Naive thymus-derived CD8-positive, alpha-beta T cell (primary cell): ENCODE measurements at places on chromosomes 12 and 14. TPM values are rescaled to one million over a fixed set of nuclear protein-coding genes. Genes with fewer than 3 reads are reported as not detected.
A peak's percentile ranks its signal among the peaks of the same experiment; 100 is the strongest.

- no peak for DNase-seq
These were observed 69.4 kb downstream of the FOXN4 start for GRCh38 chr12:109239691-109240090.

GRCh38 chr12:45183246-45183645 is 32.6 kb upstream of the ANO6 start:
- DNase-seq = no peak

DNA sequence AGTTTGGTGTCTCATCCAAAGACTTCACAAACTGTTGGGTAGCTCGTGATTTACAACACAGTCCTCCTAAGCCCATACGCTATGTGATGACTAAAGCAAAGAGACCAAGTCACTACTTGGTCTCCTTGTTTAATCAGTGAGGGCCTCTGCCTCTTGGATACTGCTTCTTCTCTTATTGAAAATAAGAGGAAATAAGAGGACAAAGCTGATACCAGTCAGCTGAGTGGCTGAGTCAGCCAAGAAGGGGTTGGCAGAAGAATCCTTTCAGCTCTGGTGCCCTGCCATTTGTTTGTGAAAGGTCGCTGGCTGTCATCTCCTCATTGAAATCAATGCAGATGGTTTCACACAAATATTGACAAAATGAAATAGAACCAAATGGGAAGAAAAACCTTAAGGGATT is 67.5 kb upstream of the SLC35F4 start:
- no peak for DNase-seq

- no peak for DNase-seq
These were observed 9.9 kb upstream of the SLC38A2 start for GRCh38 chr12:46382408-46382963.

GRCh38 chr12:25384893-25385248 is 134.1 kb upstream of the KRAS start:
- DNase-seq = no peak

The EXOC3L4 gene
- polyA plus RNA-seq = not detected

- DNase-seq = peak; percentile 62
These were observed 991.9 kb downstream of the TMEM121 start for GRCh38 chr14:106518054-106518943.

DNA sequence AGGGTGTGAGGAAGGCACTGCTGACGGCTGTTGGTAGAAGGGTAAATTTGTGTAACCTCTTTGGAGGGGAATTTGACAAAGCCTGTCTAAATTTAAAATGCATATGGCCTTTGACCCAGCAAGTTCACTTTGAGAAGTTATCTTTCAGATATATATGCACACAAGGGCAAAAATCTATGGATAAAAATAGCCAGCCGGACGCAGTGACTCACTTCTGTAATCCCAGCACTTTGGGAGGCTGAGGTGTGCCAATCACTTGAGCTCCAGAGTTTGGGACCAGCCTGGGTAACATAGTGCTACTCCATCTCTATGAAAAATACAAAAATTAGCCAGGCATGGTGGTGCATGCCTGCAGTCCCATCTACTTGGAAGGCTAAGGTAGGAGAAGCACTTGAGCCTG is 13.4 kb downstream of the UBC start:
- no peak for DNase-seq

The UBR7 gene
- 26.1 TPM for polyA plus RNA-seq

DNA sequence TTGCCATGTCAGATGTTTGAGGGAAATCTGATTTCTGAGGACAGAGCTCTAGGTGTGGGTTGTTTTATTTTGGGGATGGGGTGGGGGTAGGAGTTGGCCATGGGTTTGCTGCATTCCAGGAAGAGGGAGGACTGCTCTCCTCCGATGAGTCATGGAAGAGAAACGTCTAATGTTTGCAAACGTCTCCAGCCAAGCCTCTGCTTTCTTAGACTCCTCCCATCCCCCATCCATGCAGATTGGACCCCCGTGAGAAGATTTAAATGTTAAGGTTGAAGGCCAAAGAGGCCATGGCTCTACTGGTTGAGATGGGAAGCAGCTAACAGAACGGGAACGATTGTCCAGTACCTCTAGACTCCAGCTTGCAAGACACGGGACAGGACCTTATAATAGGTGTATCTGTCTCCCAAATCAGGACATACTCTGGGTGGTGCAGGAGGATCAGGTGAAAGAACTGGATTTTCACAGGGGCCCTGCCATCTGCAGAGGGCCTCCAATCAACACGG is 11.4 kb upstream of the ATP2A2 start:
- no peak for DNase-seq

DNA sequence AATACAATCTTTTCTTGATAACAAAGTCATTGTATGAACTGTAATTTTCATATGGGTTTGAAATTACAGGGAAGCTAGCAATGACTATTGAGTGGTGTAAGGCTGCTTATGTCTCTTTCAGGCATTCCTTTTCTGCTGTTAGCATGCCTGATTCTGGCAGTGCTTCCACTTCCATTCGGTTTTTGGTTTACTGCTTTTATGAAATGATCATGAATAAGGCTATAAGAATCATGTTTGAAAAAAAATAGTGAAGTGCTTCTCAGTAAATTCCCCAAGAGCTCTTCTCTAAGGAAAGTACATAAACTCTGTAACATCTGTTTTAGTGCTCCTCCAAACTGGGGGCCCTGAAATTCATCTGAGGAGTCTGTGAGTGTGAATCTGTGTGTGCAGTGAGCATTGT is 434.0 kb upstream of the RGS6 start:
- DNase-seq = no peak

GRCh38 chr14:98633380-98633779 is 638.6 kb downstream of the BCL11B start:
- no peak for DNase-seq

GRCh38 chr12:111408686-111409402 is 3.1 kb downstream of the SH2B3 start:
- no peak for DNase-seq

- DNase-seq = no peak
These were observed 408.3 kb downstream of the EGLN3 start for GRCh38 chr14:33542338-33543287.

DNA sequence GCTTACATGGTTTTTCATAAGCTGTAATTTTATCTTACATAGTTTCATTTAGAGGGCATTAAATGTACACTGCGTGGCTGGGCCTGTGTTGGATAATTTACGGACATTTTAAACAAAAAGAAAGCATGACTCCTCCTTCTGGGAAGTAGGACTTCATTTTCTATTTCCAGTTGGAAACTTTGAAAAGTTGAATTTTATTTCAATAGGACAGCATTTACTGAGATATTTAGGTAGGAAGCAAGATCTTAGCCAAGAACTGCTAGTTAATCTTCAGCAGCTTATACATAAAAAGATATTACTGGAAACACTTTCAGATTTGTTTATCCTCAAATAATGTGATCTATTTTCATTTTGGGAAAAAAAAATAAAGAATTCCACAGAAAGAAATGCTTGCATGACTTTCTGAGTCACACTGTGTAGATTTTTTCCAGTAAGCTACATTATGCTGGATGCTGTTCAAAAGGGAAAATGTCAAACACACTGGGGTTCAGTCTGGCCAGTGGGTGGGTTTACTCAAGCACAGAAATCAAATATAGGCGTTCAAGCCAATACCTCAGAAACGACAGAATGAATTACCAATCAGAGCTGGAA is 239.4 kb upstream of the KRR1 start:
- DNase-seq = no peak

GRCh38 chr14:45084946-45085346 is 1.0 kb downstream of the PRPF39 start:
- no peak for DNase-seq

The ZFHX2 gene
- 0.02 TPM for polyA plus RNA-seq

DNA sequence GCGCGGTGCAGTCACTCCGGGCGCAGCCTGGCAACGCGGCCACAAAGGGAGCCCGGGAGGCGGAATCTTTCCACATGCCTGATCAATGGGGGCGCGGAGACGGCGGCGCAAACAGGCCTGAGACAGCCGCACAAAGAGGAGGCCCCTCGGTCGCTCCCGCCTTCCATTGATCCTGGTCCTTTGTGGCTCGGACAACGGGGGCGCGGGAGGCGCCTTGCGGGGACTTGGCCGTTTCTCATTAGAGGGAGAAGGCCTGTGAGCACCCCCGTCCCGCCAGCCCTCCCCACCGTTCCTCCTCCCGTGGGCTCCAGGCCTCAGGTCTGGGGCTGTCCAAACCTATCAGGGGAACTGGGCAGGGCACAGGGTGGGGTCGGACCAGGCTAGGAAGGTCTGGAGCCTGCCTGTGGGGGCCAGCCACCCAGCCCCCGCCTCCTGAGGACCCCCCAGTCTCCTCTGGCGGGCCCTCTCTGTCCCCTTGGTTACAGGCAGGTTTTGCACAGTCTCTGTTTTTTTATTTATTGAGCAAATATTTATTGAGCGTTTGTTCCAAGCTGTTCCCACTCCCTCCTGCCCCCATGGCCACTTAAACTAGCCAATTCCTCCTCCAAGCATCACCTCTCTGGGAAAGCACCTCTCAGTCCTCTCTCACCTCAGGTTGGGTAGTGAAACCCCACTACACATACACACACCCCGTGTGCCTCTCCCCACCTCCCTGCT is 29.0 kb upstream of the MSI1 start:
- DNase-seq = no peak

The RTL1 gene
- not detected for polyA plus RNA-seq

- no peak for DNase-seq
These were observed 458.8 kb upstream of the NOVA1 start for GRCh38 chr14:27056586-27056985.

- no peak for DNase-seq
These were observed 130.6 kb downstream of the SLC35F4 start for GRCh38 chr14:57735276-57735675.

DNA sequence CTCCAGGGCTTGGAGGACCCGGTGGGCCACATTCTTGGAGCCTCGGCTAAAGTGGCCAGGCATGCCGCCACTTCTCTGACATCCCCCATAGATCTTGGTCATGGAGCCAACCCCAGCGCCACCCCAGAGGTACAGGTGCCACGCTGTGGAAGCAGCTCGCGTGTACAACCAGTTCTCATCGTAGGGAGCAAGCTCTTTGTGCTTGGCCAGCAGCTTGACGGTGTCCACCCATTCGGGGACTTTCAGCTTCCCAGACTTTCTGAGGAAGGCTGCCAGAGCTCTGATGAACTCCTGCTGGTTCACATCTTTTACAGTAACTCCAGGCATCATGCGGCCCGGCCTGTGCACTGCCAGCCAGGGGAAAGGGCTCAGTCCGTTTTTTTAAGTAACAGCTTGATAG is 29.3 kb upstream of the EAPP start:
- DNase-seq = no peak

The CLEC1B gene
- not detected for polyA plus RNA-seq

GRCh38 chr12:96171905-96172304 is 22.3 kb upstream of the ELK3 start:
- DNase-seq = no peak

DNA sequence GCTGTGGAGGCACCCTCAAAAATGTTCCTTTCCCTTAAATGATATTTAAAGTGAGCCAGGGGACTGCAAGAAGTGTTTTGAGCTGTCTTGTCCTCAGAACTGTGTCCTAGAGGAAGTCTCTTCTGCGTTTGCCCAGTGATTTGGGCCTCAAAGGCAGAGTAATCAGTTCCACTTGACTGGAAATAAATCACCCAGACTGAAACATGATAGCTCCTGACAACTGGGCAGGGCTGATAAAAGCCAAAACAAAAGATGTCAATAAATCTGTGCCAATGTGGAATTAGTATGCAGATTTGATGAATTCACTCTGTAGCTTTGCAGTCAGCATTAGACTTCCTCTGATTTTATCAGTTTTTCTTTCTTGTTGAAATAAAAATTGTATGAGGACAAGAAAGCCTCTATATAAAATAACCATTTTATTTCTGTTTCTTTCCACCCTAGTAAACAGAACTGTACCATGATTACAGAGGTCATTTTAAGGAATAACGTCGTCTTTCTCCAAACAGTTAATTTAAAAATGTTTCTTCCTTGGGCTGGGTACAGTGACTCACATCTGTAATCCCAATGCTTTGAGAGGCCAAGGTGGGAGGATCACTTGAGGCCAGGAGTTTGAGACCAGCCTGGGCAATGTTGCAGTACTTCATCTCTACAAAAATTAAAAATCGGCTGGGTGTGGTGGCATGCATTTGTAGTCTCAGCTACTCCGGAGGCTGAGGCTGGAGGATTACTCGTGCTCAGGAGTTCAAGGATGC is 180.8 kb downstream of the ERC1 start:
- no peak for DNase-seq

The LBHD2 gene
- not detected for polyA plus RNA-seq

DNA sequence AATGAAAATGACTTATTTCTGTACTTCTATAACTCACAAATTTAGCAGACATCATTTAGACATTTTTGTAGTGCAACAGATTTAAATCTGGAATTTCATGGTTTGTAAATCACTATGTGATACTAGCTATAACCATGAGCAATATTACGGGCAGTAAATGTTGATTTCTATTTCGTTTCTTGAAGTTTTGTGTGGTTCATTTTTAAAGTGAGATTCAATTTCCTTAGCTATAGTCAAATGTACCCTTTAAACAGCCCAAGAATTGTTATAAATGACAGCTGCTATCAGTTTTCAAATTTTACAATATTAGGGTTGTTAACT is 30.2 kb downstream of the NUDT4 start:
- DNase-seq = no peak

GRCh38 chr14:104230119-104230815 is 91.9 kb downstream of the KIF26A start:
- DNase-seq = no peak

The ACVRL1 gene
- not detected for polyA plus RNA-seq

The PLCZ1 gene
- polyA plus RNA-seq = not detected

The WIF1 gene
- not detected for polyA plus RNA-seq

The PRICKLE1 gene
- polyA plus RNA-seq = not detected

The SMCO3 gene
- 0.07 TPM for polyA plus RNA-seq

DNA sequence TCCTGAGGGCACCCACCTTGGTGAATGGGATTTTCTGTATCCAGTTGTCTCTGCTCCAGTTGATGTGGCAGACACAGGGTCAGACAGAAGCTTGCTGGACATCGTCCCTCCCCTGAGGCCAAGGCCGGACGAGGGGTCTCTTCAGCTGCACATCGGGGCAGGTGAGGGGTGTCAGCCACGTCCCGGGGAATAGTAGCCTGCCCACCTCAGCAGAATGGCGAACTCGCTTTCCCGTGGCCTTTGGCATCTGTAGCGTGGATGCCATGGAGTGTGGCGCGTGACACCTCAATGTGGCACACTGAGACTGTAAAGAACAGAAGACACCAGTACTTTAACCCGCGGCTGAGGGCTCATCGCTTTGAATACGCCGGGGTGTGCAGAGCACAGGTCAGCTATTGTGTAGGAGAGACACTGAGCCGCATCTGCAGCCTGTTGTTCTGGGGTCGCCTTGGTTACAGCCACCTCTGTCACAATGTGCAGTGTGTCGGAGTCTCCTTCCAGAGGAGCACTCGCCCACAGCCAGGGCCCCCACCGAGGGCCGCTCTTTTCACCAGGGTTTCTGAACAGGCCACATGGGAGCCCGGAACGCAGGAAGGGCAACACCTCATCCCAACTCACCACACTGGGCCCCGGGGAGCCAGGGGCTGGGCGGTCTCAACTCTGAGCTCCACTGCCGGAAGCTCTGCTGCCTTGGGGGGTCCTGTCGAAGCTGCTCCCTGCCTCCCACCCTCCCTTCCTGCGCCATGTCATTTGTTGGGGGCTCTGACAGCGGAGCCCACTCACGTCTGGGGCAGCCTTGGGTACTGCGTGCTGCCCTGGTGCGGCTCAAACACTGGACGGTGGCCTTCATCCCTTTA is 77.0 kb downstream of the ADGRD1 start:
- DNase-seq = no peak

GRCh38 chr14:23694085-23694948 is 58.2 kb downstream of the DHRS2 start:
- no peak for DNase-seq

The HOTAIR gene
- polyA plus RNA-seq = not detected

GRCh38 chr14:105944632-105945610 is 418.5 kb downstream of the TMEM121 start:
- peak; percentile 69 for DNase-seq
